ENCODE measurements at places on chromosomes 13 and 19.

DNA sequence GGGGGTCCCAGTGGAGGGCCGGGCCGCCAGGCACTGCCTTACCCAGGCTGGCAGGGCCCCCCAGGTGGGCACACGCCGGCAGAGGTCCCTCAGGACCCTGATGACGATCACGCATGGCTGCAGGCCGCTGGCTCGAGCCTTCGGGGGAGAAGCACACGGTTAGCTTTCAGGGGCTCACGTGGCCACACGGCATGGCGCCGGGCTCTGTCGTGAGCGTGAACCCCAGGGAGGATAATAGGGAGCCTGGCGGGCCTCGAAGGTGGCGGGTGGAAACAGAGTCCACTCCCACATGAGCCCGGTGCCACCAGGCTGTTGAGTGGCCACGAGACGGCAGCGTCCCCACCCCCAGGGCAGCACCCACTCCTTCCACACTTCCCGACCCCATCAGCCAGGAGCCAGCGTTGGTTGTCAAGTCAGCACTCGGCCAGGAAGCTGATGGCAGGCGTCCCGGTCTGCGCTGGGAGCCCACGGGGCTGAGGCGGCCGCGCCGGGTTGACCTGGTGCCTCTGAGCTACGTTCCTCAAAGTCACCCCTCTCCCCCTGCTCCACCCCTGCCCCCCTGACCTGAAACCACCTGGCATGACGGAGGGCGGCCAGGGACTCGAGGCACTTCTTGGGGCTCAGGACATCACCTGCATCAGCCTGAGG lies 24.7 kb upstream of the MATK start:
- no peak for DNase-seq

GRCh38 chr13:24038405-24038804 lies 122.1 kb upstream of the SPATA13 start:
- no peak for DNase-seq

GRCh38 chr13:39417643-39418042 lies 185.3 kb downstream of the LHFPL6 start:
- no peak for DNase-seq

GRCh38 chr19:36436531-36436930 lies 18.1 kb upstream of the ZFP82 start:
- DNase-seq, result no peak

DNA sequence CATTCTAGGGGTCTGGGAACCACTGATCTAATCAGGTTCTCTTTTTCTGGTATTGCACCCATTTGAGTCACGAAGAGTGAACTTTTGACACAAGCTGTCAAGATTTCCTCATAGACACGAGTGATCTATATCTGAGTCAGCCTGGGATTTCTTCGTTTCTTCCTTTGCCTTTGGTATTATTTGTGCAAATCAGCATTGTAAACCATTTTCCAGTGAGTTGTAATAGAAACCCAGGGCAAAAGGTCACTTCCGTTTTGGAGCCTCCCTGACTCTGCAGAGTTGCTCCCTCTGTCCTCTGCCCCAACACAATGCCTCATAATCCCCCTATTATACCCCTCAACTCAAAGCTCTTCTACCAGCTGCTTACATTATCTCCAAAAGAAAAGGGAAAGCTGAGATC lies 615.1 kb downstream of the EFNB2 start:
- DNase-seq, result no peak

DNA sequence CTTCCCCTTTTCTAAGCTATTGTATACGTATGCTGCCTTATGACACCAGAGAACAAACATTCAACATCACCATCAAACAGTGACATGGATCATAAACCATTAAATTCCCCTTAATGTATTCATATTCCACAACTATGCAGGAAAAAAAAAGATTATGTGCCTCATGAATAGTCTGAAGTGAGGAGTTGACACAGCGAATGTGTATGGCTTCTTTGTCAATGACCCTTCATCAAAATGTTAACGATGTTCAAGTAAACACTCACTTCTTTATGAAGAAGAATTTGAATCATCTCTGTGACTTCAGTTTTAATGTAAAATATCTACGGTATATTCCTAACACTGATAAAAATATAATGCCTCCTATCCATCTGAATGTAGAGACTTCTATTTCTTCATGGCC lies 44.6 kb downstream of the SMAD9 start:
- DNase-seq, result no peak

DNA sequence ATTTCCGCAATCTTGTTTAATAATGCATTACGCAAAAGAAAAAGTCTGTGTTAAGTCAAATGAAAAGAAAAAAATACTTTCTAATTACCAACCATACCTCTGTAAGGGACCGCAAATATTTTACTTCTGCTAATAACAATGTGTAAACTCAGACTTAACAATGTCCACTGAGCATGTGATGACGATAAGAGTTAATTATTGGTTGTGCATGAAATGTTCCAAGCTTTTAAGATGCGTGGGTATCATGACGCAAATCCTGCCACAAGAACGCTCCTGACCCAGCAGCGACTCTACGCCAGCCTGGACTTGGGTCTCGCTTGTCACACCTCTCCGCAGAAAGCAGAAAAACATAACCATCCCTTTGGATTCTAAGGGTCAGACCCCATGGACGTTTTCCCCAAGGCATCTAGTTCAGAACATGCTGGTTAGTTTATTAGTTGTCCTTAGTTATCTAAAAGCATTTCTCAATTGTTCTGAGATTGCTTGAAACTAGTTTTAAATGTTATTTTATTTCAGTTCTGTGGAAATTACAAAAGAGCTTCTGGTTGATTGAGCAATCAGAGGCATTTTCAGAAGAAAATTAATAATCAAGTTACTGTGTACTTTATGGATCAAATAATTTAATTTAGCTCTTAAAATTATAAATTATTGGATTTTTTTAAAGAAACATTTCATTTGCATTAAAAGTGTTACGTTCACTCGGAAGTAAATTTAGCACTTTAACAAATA lies 779.9 kb upstream of the ARGLU1 start:
- no peak for DNase-seq

DNA sequence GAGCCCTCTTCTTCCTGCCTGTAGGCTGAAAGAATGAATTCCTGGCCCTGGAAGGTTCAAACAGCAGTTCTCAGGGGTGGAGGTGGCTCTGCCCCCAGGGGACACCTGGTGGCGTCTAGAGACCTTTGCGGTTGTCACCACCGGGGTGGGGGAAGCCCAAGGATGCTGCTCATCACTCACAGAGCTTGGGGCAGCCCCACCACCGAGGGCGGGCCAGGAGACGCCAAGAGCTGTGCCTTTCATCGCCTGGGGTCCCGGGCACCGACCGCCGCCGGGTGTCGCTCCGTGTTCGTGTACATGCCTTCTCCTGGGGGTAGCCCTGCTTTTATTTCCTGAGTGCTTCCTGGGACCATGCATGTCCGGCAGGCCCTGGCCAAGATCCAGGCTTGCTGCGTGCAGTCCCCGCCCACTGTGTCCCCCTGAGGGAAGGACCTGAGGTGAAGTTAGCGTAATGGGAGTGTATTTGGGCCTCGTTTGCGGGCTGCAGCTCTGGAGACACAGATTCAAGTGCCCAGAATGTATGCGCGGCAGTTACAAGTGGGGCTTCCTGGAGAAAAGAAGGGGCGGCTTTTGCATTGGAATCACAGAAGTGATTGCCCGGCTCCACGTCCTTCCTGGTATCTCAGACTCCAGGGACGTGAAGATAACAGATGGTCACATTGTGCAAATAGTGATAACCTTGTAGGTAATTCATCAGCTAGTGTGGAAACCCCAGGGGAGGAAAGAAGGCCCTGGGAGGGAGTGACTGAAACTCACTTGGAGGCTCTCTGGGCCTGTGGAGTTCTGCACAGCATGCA lies 7.8 kb downstream of the DOT1L start:
- DNase-seq, result no peak

GRCh38 chr13:109427148-109427547 lies 359.2 kb downstream of the IRS2 start:
- no peak for DNase-seq

Data from prostate gland (tissue), 2 donors.